ENCODE measurements at places on chromosomes 5 and 9.

DNA sequence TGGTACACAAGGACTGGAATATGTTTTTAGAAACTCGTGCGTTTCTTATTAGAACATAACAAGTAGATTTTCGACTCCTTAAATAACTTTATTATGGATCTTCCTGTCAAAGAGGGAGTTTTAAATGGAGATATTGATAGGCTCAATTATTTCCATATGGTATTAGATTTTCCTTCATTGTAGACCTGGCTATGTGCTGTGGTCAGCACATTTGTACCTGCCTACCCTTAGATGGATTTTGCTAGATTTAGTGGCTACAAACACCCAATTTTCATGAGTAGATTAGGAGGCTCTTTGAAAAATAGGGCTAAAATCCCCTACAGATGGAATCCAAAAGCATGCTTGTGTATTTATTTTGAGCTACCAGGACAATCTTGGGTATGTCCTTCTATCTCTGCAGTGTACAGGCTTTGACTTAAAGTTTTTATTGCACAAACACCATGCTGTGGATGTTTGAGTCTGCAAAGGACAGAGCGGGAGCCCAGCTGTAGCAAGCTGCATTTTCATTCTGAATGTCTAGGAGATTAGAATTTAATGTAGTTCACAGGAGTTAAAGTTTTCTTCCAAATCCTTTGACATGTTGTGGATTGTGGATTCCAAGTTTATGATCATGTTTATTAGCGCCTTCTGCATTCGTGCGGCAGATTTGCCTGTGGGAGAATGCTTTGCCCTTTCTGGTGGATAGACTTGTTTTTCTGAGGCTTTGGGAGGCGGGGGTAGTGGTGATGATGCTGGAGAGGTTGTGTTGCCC lies 41.6 kb downstream of the GADD45G start:
- DNase-seq = no peak

DNA sequence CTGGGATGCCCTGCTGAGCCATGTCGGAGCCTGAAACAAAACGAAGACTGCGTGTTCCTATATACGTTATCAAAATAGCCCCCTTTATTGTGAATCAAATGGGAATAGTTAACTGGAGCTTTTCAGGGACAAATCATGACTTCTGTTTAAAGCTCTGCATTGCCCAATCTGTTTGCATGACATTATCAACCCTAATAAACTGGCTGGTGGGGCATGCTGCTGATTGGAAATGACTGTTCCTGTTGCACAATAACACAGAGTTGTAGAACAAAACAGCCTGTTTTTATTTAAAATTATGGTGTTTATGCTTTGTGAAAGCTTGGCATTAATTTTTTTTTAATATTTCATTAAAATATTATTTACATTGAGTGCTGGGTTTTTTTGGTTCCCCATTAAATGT lies 215.5 kb downstream of the TMEM167A start:
- DNase-seq = no peak

- no peak for DNase-seq
Observed at GRCh38 chr5:159928122-159928909, 12.0 kb downstream of the ADRA1B start.

DNA sequence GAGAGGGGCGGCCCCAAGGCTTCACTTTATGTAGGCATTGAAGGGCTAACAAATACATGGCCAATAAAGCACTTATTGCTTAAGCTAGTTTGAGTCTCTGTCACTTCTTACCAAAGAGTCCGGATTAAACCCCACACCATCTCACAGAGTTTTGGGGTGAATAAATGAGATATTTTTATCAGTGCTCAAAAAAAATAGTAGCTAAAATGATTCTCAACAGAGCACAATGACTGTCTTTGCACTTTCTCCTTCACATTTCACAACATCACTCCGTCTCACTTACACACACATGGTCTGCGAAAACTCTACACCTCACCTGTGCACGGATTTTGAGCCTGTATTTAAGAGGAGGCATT lies 92.9 kb downstream of the LMX1B start:
- DNase-seq = no peak

DNA sequence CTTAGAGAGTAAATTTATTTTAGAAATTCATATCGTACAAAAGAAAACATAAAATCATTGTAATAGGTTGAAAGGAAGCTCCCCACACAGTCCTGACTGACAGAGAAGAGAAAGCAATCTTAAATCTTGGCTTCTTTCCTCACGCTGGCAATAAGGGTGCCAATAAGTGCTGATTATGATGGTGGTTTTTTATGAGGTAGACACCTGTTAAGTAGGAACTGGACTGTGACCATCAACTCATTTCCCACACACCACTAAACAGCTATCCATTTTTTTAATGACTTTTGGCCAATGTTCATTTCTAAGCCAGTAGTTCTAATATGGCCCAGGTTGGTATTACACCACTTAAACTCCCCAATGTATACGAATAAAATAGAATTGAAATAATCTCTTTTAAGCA lies 893.5 kb upstream of the NUDT12 start:
- DNase-seq = no peak

DNA sequence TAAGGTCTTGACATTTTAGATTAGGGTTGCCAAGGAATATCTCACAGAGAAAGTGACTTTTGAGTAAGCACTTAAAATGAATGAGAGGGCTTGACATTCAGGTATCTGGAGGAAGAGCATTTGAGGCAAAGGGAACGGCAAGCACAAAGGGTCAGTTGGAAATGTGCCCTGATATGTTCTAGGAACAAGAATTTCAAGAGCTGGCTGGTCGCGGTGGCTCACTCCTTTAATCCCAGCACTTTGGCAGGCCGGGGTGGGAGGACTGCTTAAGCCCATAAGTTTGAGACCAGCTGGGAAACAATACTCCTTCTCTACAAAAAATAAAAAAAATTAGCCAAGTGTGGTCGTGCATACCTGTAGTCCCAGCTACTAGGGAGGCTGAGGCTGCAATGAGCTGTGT lies 16.5 kb downstream of the KIAA1958 start:
- no peak for DNase-seq

GRCh38 chr5:1320436-1321344 lies 24.2 kb downstream of the CLPTM1L start:
- no peak for DNase-seq

GRCh38 chr9:125437771-125438221 lies 176.2 kb downstream of the GAPVD1 start:
- DNase-seq = no peak

DNA sequence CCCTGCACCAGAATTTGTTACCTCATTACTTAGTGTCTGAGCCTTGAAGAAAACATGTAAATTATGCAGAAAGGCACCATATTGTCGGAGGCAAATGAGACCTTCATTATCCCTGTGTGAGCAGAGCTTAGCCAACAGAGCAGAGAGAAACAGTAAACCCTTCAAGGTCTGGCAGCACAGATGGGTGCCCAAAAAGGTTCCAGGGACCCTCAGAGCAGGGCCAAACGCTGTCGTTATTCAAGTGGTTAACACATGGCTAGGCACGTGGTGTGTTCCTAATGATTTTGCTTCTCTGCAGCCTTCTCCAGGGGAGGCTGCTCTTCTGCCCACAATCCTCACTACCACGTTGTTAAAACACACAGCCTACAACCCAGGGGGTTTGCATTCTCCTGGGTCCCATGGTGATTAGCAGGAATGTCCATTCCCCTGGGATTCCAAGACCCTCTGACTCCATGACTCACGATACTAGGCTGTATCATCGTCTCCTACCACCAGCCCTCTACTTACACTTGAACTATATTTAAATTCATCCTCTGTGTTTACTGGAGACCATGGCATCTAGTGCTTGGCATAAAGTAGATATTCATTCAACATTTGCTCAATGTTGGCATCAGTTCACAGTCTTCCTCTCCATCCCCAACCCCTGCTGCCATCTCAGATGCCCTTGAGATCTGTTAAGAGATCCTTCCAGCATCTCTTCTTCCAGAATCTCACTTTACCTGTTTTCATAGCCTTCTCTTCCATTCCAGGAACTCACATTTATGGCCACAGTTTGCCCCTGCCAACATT lies 174.5 kb upstream of the RAD23B start:
- no peak for DNase-seq

DNA sequence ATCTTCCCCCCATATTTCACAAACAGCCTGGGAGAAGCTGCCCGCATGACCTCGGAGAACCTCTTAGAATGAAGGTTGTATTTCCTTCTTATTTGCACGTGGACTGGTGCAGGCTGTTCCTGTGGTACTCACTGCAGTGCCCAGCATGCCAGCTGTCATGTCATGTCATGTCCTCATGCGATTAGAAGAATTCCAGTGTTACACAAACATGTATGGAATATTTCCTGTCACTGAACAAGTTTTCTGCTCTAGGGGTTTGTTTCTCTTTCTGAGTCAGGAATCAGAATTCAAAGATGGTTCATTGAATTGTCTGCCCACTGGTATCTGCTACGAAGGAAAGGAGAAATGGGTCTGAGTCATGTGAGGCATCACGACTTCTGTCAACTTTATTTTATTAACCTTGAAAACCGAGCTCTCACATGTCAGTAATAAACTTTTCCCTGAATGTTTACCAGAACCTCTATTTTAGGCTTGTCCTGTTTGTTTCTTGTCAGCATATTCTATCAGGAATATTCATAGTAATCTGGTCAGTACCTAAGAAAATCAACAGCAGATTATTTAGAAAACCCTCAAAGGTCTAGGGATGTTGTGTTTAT lies 415.6 kb downstream of the GADD45G start:
- no peak for DNase-seq

DNA sequence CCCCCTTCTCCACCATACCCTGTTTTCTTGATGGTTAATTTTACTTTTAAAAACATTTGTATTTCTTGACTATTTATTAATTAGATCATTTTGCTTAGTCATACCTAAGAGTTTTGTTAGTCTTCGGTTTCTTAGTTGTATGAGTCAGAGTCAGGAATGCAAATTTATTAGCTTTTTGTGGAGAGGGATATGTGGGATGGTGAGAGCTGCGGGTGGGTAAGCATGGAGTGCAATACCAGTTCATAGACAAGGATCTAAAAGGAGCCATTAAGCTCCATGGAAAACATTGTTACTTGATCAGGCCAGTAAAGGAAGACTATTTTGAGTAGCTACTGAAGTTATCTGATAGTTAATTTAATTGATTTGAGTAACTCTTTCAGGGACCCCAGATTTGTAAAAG lies 77.5 kb downstream of the ZSWIM6 start:
- no peak for DNase-seq

DNA sequence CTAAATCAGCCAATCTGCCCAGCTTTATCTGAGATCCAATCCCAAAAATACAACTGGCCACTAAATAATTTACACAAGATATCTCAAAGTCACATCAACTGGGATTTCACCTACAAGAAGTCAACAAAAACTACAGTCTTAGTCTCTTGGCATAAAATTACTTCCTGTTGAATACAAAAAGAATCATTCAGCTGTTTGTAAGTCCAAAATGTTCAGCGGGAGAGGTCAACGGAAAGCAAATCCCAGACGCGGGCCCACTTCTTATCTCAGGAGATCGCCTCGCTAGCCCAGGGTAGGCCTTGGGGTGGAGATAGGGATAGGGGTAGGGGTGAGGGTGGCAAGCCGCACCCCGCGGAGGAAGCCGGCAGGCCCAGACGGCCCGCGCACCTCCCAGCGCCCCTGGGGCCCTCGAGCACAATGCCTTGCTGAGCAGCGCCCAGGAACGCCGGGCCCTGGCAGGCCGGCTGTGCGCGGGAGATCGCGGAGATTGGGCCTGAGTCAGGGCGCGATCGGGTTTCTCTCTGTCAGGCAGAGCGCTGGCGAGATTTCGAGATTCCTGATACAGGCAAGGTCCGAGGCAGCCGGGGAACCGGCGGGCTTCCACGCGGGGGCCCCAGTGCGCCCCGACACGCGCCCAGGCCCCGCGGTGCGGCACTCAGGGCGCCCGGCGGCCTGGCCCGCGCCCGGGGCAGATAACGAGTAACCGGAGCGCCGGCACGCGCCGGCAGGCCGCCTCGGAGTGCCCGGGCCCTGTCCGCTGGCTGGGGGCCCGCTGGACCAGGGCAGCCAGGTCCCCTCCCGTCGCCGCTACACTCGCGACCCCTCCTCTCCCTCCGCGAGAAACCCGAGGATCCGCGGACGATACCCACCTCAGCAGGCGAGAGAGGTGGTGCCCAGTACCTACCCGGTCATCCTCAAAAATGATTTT lies 601 bp downstream of the HINT1 start:
- DNase-seq = peak; percentile 79

GRCh38 chr9:136631038-136632000 lies 31.4 kb upstream of the EGFL7 start:
- DNase-seq = peak; percentile 82

- DNase-seq = no peak
Observed at GRCh38 chr9:36598273-36598672, 25.6 kb downstream of the MELK start.

DNA sequence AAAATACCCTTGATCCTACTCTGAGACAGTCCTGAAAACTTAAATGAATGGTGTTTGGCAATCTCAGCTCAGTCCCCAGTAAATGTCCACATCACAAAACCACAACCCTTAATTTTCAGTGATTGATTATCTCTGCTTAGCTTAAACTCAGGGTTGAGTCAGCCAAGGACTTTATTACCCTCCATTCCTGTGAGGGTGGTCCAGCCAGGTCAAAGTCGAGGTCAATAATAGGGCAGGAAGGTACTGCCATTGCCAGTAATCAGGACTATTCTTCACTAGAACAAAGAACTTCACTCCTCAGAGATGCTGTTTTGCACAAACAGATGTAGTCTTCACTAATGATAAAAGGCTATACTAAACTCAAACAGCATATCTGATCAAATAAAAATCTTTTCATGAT lies 499.4 kb downstream of the ISL1 start:
- no peak for DNase-seq

GRCh38 chr9:27278374-27278773 lies 18.6 kb downstream of the EQTN start:
- no peak for DNase-seq

DNA sequence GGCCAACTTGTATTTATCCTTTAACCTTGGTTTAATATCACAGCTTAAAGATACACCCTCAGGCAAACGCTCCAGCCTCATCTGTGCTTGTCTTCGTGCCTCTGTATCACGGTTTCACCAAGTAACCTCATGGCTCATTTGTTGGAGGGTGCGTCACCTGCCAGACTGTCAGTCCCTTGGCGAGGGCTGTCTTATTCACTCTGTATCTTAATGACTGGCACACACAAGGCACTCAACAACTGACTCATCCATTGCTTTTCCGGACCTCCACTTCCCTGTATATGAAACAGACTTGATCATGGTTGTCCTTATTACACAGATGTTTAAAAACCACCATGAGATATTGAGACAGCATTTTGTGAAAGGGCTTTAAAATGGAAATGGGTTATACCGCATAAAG lies 28.0 kb downstream of the LCP2 start:
- DNase-seq = peak; percentile 71

DNA sequence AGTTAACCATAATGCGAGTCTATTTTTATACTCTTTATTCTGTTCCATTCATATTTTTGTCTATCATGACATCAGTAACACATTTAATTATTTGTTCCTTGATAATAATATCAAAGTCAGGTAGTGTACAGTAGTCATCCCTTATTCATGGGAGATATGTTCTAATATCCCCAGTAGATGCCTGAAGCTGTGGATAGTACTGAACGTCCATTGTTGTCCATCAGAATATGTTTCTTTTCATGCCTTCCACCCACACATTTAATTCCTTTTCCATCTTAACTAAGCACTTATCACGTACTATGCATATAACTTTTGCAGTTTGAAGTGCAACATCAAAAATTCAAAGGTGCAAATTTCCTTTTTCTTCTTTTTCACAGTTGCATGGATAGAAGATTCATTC lies 53.6 kb downstream of the FER start:
- DNase-seq = no peak
